BE2C (cell line): ENCODE measurements at places on chromosomes 6 and 20.
A peak's percentile ranks its signal among the peaks of the same experiment; 100 is the strongest.

DNA sequence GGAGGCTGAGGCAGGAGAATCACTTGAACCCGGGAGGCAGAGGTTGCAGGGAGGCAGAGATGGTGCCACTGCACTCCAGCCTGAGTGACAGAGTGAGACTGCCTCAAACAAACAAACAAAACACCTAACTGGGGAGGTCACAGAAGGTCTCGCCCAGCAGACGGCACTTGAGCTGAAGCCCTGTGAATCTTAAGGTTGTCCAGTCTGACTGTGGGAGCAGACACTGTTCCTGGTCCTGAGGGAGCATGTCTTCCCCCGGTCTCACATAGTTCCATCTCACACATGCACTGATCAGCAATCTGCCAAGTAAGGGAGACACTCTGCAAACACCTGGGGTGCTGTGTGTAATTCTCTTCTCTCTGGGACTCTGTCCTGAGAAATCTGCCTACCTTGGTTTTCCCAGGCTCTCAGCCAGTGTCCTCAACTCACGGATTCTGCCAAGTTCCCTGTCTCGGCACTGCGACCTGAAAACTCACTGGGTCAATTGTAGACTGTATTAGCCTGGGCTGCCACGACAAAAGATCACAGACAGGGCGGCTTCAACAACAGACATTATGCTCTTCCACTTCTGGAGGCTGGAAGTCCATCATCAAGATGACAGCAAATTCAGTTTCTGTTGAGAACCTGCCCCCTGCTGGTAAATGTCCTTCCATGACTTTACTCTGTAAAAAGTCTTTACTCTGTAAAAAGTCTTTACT, 94.3 kb downstream of the JPH2 start:
- peak; percentile 67 for DNase-seq

DNA sequence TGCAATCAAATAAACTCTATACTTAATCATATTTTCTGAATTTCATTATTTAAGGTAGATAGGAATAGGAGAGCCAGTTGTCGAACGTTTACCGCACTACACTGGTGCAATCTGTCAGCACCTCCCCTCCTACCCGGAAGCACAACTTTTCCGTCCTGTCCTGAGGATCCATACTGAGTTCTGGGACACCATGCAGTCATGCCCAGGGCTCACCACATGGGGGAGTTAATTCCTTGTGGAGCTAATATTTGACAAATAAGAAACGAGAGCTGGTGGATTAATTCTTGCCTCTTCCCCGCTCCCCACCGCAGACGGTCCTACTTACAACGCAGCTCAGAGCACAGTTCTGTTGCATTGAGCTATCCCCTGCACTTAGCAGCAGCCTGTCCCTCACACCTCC, 107.7 kb upstream of the RALGAPA2 start:
- DNase-seq = peak; percentile 26

DNA sequence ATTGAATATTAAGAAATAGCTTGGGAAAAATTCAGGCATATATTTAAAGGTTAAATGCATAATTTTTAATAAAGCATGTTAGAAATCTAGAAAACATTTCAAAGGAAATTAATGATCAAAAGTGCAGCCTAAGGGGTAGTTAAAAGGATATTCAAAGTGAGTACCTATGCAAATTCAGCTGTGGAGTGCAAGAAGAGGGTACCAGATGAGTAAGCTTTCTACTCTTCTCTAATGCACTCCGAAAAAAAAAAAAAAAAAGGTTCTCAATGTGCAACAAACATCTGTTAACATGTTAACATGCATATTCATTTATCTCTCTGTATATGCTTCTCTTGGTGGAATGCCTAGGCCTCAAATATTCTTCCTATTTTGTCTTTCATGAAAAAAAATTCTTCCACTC, 32.0 kb upstream of the KATNA1 start:
- DNase-seq = no peak

- DNase-seq = no peak
Observed at GRCh38 chr20:17579369-17580039, 9.6 kb downstream of the DSTN start.

GRCh38 chr6:35185302-35185681, 28.5 kb upstream of the SCUBE3 start:
- DNase-seq = no peak

DNA sequence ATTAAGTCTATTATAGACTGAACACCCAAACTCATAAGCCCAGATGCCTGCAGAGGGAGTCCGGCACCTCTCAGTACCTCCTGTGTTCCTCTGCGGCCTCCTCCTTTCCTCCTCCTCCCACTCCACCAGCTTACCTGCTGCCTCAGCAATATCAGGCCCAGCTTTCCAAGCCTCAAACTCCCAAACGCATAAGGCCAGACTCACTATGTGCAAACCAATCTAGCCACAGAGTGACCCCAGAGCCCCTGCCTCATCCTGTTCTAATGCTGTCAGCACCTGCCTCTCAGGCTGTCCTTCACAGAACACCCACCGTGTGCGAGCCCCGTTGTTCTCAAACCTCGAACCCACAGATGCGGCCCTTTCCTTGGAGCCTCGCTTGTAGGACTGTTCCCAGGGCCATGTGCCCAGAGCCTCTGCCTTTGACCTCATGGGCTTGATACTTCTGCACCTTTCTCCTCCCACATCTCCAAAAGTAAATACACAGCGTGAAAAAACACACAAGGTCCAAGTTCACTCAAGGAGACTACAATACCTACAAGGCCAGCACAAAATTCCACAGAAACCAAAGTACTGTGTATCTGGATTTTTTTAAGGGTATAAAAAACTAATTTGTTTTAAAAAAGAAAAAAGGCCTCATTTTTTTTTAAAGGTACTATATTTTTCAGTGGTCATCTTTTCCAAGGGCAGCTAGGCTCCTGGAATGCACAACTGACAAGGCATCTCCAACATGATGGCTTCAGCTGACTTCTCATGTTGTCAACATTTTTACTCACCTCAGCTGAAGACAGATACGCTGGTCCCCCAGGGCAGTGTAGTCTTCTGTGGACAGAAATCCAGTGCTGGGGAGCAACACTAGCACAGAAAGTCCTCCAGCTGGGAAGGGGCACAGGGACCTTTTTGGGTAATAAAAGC, 52.3 kb downstream of the ABHD12 start:
- no peak for DNase-seq

DNA sequence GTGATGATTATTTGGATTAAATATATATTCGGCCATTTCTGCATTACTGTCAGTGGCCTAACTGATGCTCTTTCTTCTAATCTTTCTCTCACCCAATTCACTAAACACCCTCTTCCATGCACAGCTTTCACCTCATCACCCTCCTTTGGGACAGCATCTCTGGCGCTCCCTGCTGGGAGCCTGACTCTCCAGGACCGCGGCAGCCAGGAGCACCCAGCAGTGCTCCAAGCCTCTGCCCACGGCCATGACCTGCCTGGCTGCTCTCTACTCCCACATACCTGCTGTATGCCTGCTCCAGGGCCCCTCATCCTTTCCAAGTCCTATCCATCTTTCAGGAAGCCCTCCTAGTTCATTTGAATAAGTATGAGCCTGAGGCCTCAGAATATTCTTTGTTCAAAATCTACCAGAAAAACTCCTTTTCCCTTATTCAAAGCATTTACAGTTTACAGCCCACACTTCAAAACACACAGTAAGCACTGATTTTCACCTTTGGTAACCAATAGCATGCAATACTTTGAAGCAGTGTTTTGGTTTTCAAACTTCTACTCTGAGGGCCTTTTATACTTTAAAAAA, 15.2 kb downstream of the CTCFL start:
- DNase-seq = peak; percentile 54

DNA sequence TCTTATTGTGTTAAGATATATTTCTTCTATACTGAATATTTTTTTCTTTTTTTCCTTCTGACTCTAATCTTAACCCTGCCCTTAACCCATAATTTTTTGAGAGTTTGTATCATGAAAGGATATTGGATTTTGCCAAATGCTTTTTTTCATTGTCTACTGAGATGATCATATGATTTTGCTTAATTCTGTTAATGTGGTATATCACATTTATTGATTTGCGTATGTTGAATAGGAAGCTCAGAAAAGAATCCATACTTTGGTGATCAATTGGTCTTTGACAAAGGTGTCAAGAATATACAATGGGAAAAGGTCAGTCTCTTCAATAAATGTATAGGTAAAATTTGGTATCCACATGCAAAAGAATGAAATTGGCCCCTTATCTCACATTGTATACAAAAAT, 588.8 kb upstream of the ADGRB3 start:
- DNase-seq = no peak

DNA sequence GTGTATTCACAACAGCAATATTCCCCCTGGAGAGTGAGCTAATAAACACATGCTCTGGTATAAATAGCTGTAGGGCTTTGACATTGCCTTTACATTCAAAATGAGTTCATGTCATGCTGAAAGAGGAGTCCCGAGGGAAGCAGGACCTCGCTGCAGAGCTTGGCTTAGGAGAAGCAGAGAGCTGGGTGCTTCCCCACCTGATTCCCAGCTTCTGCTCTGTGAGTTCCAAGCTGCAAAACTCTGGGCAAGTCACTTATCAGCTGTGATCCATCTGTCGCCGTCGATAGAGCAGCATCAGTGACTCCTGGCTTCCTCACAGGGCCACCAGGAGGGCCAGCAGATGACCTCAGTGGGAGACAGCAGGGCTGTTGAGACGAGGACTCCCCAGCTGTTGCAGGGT, 241.8 kb downstream of the ANKRD60 start:
- peak; percentile 35 for DNase-seq

- no peak for DNase-seq
Observed at GRCh38 chr20:11838076-11838636, 79.5 kb upstream of the BTBD3 start.

DNA sequence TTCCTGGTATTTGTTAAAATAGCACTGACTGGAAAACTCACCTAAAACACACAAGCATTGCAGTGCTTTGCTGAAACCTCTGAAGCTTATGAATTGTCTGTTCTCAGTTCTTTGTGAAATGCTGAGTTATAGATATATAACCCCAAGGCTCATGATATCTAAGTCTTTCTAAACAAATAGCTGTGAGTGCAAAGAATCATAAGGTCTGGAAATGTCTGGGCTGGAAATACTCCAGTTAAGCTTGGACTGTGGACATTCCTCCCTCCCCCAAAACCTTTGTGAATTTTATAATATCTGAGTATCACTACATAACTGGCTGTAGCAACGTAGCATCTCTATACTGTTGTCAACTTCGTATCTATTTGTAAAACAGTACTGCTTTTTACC, 69.1 kb downstream of the CBLN4 start:
- no peak for DNase-seq

DNA sequence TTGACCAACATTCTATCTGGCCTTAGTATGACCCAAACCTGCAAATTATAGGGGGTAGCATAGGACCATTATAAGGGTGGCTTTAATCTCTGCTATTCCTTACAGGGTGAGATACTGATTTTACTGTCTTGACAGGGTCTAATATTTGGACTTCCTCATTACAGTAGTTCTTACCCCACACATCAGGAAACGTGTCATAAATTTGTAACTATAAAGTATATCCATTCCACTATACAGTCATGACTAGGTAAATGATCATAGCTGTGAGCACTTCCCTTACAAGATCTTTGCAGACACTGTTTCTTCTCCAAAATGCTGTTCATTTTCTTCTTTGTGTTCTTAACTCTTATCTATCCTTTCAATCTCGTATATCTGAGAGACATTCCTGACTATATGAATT, 518.7 kb upstream of the RNF217 start:
- DNase-seq = no peak

- DNase-seq = no peak
Observed at GRCh38 chr6:56361812-56362211, 114.4 kb upstream of the COL21A1 start.

DNA sequence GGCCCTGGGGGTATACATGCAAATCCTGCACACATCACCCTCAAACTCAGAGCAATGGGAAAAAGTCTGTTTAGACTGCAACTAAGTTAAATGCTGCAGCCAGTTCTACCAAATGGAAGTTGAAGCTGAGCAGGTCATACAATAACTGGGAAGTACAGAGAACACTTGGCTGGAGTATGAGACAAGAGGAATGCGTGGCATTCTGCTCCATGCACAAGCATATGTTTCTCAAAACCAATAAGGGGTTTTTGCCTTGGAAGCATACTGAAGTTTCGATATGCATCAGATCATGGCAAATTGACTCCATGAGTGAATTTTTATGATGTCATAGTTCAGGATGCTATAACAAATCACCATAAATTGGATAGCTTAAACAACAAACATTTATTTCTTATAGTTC, 193.8 kb downstream of the COL12A1 start:
- no peak for DNase-seq

DNA sequence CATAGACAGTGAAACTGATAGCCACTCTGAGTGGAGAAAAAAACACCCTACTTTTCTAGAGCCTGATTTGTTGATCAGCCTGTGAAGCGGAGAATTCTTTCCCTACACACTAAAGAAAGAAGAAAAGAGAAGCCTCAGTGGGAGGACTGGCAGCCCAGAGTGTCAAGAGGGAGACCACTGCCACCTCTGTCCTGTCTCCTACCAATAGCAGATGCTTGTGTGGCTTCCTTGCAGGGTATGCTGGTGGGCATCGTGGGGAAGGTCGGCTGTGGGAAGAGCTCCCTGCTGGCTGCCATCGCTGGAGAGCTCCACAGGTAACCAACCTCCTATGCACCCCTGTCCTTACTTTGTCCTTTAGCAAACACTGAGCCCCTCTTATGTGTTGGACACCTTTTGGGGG, 10.4 kb downstream of the ABCC10 start:
- no peak for DNase-seq

DNA sequence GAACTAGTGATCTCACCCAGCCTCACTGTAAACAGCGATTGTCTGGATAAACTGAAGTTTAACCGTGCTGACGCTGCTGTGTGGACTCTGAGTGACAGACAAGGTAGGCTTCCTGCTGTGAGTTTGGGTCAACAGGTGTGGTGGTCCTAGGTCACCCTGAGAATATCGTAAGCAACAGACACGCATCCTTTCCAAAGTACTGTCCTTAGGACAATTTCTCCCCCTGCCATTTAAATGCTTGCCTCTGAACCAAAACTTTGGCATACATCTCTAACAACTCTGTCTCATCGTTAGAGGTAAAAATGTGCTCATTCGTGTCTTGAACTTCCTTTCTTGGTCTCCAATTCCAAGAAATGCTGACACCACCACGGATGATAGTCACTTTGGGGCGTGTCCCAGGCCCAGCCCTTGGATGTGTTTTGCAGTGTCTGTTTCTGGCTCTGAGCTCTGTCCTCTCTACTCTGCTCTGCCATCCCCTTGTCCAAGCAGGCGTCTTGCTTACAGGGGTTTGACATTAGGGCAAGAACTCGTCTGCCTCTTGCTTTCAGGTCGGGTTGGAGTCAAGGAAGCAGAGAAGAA, 95.5 kb downstream of the EYA2 start:
- DNase-seq = no peak

- DNase-seq = peak; percentile 89
Observed at GRCh38 chr6:104940893-104941728, 15.8 kb upstream of the LIN28B start.

DNA sequence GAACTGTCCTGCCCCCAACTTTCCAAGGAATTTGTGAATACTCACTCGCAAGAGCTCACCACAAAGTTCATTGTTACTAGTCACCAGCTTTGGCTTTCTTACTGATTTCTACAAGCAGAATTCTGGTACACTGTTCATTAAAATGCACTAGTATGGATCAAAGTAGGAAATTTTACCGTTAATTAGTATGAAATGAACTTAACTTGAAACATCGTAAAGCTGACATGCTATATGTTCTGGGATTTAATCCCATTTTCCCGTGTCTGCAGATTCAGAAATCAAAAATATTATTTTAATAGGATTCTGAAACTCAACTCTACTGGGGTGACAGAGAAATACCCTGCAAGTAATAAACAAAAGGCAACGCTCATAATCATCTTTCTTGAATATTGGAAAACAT, 399.3 kb downstream of the DOK5 start:
- DNase-seq = no peak
